Gastrocnemius medialis (tissue), 4 donors: ENCODE measurements at places on chromosomes 5 and 9.

- no peaks in the 10 kb centered on the region for H3K27me3 ChIP-seq
- DNase-seq: peak; percentile 35
- no peaks in the 10 kb centered on the region for H3K36me3 ChIP-seq
Observed at GRCh38 chr9:69971643-69972449, 71.8 kb upstream of the MAMDC2 start.

GRCh38 chr5:124103671-124104070 lies 591.7 kb downstream of the CSNK1G3 start:
- no peaks in the 10 kb centered on the region for H3K27me3 ChIP-seq
- no peak overlapping the region for H3K27ac ChIP-seq
- no peaks in the 10 kb centered on the region for H3K36me3 ChIP-seq
- no peak for DNase-seq
- H3K4me3 ChIP-seq: no peak overlapping the region
- H3K4me1 ChIP-seq: peaks cover 7% of the 10 kb centered on the region

GRCh38 chr5:38104497-38105230 lies 153.7 kb upstream of the EGFLAM start:
- H3K27me3 ChIP-seq: no peaks in the 10 kb centered on the region
- H3K4me3 ChIP-seq: no peak overlapping the region
- H3K36me3 ChIP-seq: no peaks in the 10 kb centered on the region
- H3K27ac ChIP-seq: no peak overlapping the region
- no peak for DNase-seq

DNA sequence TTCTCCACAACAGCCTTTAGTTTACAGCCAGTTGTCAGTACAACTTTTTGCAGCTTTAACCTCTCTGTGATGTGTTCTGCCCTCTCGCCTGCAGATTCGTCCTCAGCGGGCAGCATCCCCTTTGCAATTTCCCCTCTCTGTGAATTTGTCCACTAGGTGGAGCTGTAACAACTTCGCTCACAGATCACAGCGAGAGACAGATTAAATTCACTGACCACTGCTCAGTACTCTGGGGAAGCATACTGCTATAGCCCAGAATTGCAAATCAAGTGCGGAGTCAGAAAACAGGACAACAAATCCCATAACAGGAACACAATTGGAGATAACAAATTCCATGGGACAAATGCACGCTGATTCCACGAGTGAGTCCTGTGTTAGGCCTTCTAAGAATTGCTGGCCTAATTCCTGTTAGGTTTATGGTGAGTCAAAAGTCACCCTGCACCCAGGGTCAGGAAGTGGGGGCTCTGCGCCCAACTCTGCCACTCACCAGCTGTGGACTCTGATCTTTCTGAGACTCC lies 2124.9 kb downstream of the MAT2B start:
- no peak for DNase-seq
- no peaks in the 10 kb centered on the region for H3K4me1 ChIP-seq
- H3K36me3 ChIP-seq: no peaks in the 10 kb centered on the region
- no peaks in the 10 kb centered on the region for H3K27me3 ChIP-seq
- H3K27ac ChIP-seq: no peak overlapping the region
- H3K4me3 ChIP-seq: no peak overlapping the region

DNA sequence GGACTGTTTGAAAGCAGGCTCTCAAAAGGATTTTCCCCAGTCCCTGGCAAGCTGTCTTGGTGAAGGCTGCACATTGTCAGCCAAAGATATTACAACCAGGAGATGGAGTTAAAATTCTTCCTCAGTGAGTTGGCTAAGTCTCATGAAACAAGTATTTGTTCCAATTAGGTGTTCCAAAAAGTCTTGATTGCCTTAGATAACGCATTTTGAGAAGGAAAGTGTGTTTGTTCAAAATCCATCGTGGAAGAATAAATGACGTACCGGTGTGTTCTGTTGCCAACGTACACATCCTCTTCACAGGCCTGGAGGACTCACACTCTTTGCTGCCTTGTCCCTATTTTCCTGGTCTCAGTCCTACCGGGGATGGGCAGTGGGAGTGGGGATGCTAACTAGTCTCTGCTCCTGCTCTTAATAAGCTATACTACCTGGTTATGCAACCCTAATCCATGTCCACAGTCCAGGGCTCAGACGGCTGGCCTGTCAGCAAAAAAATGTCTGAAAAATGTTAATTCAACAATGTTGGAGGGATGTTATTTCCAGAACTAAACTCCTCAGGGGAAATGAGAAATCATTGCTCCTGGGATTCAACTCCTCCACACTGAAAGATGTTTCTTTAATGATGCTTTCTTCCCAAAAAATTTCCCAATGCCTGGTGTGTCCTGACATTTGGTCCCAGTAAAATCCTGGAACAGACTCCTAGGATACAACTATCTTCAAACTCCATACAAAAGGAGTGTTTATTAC lies 175.3 kb upstream of the KLF9 start:
- DNase-seq: no peak
- H3K4me1 ChIP-seq: peaks cover 42% of the 10 kb centered on the region
- peak overlapping the region; percentile 89 for H3K27ac ChIP-seq
- no peaks in the 10 kb centered on the region for H3K36me3 ChIP-seq
- no peak overlapping the region for H3K4me3 ChIP-seq
- H3K27me3 ChIP-seq: no peaks in the 10 kb centered on the region
